PC-3 (cell line): ENCODE measurements at places on chromosomes 6 and 20. TPM values are rescaled to one million over a fixed set of nuclear protein-coding genes. Genes with fewer than 3 reads are reported as not detected.

DNA sequence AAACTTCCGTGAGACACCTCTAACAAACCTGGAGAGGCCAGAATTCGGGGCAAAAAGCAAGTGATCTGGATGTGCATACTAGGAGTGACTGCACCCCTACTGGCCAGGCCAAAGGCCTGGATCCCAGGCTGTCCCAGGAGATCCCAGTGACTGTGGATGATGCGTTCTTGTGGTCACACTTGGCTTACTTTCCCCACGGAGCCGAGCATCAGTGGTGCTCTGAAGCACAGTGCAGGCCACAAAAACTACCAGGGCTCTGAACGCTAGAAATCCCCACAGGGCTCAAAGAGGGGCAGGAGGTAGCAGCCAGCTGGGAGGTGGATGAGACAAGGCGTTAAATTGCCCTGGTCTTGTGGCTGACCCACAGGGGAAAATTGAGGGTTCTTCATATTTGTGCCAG is 7.1 kb downstream of the TRIM26 start:
- H3K27ac ChIP-seq: no peak overlapping the region
- H3K36me3 ChIP-seq: peaks cover 7% of the 10 kb centered on the region; the same call in 1 of the 2 replicates
- no peak overlapping the region for H3K4me3 ChIP-seq
- no peaks in the 10 kb centered on the region for H3K27me3 ChIP-seq

DNA sequence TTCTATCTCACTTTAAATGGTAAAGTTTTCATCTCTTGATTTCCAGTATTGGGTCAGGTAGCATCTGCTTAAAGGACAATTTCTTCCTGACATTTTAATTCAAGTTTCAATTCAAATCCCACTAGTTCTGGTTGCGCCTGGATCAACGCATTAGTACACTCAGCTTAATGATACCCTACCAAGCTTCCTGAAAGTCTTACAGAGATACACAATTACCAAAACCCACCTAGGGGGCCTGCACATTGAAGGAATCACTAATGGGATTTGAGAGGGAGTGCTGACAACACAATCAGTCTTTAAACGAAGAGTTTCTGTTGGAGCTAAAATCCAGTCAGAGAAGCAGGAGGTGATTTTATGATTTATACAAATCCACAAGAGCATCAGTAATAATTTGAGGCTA is 293.0 kb downstream of the PHF3 start:
- H3K27ac ChIP-seq: no peak overlapping the region
- no peak overlapping the region for H3K4me3 ChIP-seq
- no peaks in the 10 kb centered on the region for H3K27me3 ChIP-seq
- no peak for DNase-seq

The TAGAP gene
- total RNA-seq: not detected in 2 replicates

The TRIM10 gene
- total RNA-seq: not detected in 2 replicates

- peak overlapping the region; percentile 38 for H3K4me3 ChIP-seq
- H3K27me3 ChIP-seq: no peaks in the 10 kb centered on the region
- DNase-seq: peak; percentile 96
Measured at GRCh38 chr6:16769131-16769985, 8.1 kb upstream of the ATXN1 start.
